ENCODE measurements at places on chromosomes 6 and 20. TPM values are rescaled to one million over a fixed set of nuclear protein-coding genes. Genes with fewer than 3 reads are reported as not detected.
A peak's percentile ranks its signal among the peaks of the same experiment; 100 is the strongest.

DNA sequence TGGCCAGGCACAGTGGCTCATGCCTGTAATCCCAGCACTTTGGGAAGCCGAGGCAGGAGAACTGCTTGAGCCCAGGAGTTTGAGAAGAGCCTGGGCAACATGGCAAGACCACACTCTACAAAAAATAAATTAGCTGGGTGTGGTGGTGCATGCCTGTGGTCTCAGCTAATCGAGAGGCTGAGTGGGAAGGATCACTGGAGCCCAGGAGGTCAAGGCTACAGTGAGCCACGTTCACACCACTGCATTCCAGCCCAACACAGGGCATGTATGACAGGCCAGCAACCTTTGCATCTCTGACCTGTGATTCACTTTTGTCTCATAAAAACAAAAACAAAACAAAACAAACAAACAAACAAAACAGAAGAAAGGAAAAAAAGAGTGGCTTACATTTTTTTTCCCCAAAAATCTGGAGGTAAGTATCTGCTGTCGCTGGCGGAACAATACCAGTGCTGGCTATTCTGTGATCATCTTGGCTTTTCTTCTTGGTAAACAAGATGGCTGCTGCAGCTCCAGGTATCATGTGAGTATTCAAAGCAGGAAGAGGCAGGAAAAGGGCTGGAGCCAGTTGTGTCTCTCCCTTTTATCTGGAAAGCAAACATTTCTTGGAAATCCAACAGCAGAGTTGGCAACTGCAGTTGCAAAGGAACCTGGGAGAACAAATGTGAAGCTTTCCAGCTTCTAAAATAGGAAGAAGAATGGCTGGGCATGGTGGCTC, 40.4 kb upstream of the ZMYND8 start:
- DNase-seq: no peak

Gene BCKDHB
- total RNA-seq: 20.3 TPM

- no peak for DNase-seq
These were observed 53.2 kb downstream of the PPP1R14C start for GRCh38 chr6:150195996-150196417.

DNA sequence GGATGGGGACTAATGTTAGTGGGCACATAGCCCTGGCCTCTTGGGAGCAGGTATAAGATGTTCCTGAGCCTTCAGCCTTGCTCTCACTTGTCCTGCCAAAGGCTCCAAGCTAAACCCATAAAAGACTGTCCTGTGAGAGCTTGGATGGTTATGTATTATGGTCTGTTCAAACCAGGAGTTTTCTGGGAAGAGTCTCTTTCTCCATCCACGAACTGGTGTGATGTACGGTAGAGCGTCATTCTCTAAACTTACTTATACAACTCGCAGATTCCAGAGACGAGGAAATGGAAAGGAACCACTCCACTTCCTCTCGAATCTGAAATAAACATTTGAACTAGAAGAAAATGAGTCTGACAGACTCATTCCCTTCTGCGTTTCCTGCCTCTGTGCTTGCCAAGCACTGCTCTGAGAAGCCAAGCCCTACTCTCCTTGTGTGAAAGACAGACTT, 5.3 kb downstream of the SOBP start:
- peak; percentile 53 for DNase-seq

Gene PGC
- not detected for total RNA-seq

DNA sequence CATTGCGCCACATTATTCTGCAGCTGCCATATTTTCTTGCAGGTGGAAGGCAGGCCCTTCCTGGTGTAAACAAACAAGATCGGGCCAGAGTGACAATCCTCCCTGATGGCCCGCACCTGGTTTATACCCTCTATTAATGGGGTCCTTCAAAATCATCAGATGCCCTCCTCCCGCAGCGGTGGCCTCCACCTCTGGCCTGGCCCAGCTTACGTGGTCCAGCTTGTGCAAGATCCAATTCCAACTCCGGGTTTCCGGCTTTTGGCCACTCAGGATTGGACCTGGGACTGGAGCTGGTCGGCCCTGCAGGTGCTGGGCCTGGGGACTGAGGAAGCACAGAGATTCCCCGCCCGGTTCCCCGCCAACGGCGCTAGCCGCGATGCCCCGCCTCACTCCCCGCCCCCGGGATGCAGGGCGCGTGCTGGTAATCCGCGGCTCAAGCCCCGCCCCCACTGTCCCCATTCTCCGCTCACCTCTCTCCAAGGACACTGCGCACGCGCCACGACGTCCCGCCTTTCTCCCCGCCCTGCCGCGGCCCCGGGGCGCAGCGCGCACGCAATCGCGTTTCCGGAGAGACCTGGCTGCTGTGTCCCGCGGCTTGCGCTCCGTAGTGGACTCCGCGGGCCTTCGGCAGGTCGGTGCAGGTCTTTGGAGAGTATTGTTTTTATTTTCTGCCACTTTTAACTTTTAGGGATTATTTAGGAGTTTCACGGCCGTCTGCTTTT, at the start of gene TMEM14B:
Gene TMEM14B, plus strand, starts transcription at position 555 of the 722 bp plus-strand sequence. CDS start 1,441 bp downstream, outside the sequence.
- DNase-seq: peak; percentile 97

DNA sequence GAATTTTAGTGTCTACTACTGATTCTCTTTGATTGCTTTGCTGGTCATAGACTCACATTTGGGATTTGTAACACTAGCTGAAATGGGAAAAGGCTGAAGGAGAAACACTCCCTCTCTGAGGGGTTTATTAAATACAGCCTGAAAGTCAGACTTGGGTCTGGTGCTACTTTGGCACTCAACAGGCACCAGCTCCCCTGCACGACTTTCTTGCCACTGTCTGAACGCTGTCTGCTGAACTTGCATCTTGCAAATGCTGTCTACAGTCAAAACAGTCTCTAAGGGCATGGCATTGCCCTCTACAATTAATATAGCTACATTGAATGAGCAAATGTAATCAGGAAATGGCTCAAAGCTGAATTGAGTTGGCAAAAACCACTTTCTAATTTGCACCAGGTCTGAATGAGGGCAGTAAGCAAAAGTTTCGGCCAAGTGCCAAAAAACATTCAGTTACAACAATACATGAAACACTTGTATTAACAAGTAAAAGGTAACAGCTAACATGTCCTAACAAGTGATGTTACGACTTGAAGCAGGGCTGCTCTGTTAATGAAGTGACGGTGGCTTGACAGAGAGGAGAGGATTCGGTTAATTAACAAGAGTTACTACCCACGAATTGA, 119.5 kb downstream of the FOXC1 start:
- DNase-seq: no peak

DNA sequence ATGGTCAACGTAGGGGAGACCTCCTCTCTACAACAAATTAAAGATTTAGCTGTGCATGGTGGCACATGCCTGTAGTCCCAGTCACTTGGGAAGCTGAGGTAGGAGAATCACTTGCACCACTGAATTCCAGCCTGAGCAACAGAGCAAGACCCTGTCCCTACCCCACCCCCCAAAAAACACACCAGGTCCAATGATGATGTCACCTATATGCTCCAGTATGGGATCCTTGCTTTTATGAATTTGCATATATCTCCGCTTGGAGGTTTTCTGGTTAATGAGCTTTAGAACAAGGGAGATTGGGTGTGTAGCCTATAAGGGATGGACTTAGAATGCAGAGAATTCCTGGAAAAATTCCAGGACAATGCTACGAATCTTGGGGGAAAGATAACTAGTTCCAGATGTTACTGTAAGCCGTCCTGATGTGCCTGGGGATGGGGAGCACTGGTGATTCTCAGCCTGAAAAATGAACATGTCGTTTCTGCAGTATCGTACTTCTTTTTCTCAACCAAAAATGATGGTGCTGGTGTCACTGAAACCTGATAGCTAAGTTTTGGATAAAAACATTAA, 61.1 kb downstream of the ZBTB2 start:
- DNase-seq: peak; percentile 67

Gene CAP2
- 10.2 TPM for total RNA-seq

DNA sequence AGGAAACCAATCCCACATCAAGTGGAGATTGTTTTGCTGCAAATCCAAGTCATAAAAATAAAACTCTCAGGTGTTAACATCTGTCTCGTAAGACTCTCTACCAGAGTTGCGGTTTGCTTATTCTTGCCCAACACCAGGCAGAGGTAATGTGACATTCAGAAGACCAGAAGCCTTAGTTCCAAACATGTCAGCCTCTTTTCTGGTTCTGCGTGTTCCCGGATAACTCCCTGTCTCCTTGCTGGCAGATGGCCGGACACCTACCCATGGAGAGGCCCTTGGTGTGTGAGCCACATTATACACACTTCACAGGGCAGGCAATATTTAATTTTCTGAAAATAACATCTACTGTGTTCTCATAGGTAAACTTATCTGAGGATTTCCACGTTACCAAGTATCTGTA, 73.4 kb downstream of the GMPR start:
- DNase-seq: no peak

- no peak for DNase-seq
These were observed 17.3 kb upstream of the IBTK start for GRCh38 chr6:82264824-82265223.

GRCh38 chr6:18545726-18546125, 158.6 kb downstream of the RNF144B start:
- DNase-seq: no peak

DNA sequence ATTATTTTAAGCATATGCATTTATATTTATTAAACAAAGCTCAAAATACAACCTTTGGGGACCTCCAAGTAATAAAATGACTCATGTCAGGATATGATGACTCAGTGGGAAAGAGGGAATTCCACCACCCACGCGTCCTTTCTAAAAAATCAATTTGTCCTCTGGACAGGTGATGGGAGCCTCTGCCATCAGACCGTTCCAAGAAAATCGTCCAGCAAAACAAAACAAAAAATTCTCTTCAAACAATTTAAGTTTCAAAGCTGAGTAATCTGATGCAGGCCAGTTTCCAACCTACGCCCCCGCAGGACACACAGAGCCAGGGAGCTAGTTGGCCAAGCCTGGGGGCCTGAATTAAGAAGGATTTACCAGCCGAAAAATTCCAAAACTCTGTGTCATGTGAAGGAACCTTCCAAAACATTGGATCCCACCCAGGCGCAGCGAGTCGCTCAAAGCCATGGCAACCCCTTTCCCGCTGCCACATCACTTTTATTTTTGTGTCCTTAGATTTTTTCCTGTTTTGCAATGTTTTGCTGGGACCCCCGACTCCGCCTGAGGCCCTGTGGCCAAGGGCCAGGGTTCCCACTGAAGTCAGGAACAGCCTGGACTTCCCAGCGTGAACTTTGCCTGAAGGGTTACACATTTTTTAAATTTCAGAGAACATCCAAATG, 95.3 kb downstream of the NFATC2 start:
- peak; percentile 53 for DNase-seq

GRCh38 chr6:137744877-137745276, 122.2 kb upstream of the TNFAIP3 start:
- DNase-seq: no peak

- no peak for DNase-seq
These were observed 41.9 kb upstream of the ADGRF5 start for GRCh38 chr6:46963626-46964025.

DNA sequence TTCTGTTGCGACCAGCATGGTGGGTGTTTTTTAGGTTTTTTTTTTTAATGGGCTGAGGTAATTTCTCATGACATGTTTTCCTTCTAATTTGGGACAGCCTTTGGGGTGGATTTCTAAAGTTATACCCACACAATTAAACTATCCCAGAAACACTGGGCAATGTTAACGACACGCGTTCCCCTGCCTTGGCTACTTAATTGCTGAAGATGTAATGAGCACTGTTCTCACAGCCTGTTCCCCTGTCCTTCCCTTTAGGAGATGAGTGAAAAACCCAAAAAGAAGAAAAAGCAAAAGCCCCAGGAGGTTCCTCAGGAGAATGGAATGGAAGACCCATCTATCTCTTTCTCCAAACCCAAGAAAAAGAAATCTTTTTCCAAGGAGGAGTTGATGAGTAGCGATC, 5.2 kb downstream of the NOP56 start:
- DNase-seq: no peak

- no peak for DNase-seq
These were observed 190.3 kb downstream of the LINC00237 start for GRCh38 chr20:20915844-20916243.

Gene CDS2
- 20.6 TPM for total RNA-seq

DNA sequence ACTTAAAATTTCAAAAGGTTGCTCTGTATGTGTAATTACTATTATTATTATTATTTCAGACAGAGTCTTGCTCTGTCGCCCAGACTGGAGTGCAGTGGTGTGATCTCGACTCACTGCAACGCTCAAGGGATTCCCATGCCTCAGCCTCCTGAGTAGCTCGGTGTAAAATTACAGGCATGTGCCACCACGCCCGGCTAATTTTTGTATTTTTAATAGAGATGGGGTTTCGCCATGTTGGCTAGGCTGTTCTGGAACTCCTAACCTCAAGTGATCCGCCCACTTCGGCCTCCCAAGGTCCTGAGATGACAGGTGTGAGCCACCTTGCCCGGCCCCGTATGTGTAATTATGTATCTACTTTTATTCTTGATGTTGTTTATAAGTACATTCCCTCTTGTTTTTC, 65.3 kb upstream of the ZNF217 start:
- DNase-seq: no peak

- DNase-seq: no peak
These were observed 32.9 kb downstream of the TRIM38 start for GRCh38 chr6:25995507-25995906.

- DNase-seq: no peak
These were observed 158.1 kb upstream of the ZNF184 start for GRCh38 chr6:27630727-27631608.

DNA sequence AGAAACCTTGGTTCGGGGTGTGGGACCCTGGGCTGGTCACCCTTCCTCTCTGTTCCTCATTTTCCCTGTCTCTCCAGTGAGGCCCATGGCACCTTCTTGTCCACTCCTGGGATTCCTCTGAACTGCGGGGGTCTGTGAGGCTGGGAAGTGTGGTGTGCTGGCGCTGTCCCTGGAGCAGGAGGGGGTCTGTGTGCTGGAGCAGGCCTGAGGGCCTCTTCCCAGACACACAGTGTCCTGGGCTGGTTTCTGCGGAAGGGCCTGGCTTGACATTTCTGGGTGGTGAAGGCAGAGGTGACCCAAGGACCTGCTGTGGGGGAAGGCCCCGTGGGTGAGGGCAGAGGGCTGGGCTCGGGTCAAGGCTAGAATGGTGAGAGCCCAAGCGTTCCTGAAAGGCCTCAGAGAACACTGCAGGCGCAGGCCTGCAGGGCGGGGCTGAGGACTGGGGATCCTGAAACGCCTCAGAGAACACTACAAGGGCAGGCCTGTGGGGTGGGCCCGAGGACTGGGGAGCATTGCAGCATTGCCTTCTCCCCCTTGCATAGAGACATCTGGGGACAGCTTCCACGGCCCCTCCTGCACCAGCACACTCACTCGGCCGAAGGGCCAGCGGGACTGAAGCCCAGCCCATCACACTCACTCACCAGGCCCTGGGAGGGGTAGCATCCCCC, 10.6 kb upstream of the BAK1 start:
- no peak for DNase-seq

DNA sequence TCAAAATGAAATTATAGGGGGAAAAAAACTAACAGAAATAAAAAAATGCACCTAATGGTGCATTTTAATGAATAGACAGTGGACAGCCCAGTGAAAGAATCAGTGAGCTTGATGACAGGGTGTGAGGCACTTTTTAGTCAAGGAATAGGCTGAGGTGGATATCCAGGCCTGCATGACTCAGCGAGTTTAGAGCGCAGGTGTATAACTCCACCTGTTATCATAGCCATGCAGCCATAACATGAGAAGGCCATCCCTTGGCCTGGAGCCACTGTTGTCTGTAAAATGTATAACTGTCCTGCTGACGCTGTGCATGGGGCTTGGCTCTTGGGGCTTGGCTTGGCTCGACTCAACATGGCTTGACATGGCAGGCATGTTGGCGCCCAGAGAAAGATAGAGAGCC, 331.5 kb upstream of the NOX3 start:
- no peak for DNase-seq

GRCh38 chr6:151440498-151440897, 11.4 kb downstream of the RMND1 start:
- DNase-seq: no peak

Data from skin of body (tissue), 3 donors.